Activated T-cell treated with anti-CD3 and anti-CD28 coated beads, Interleukin-2, amount 50 U/mL, for 24 hours (primary cell): ENCODE measurements at places on chromosomes 12 and 14.

DNA sequence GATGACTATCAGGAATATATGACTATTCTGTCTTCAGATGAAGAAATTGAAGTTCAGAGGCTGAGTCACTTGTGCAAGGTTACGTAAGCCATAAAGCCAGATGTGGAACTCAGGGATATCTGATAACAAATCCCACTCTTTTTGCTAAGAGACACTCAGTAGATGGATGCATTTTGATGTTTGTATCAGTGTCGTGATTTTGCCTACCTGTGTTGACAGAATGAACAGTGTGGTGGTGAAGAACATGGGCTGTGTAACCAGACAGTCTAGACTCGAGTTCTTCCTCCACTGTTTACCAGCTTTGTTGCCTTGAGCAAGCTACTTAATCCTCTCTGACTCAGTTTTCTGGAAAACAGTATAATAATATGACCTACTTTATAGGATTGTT is 93.9 kb downstream of the DAAM1 start:
- no peak for DNase-seq

DNA sequence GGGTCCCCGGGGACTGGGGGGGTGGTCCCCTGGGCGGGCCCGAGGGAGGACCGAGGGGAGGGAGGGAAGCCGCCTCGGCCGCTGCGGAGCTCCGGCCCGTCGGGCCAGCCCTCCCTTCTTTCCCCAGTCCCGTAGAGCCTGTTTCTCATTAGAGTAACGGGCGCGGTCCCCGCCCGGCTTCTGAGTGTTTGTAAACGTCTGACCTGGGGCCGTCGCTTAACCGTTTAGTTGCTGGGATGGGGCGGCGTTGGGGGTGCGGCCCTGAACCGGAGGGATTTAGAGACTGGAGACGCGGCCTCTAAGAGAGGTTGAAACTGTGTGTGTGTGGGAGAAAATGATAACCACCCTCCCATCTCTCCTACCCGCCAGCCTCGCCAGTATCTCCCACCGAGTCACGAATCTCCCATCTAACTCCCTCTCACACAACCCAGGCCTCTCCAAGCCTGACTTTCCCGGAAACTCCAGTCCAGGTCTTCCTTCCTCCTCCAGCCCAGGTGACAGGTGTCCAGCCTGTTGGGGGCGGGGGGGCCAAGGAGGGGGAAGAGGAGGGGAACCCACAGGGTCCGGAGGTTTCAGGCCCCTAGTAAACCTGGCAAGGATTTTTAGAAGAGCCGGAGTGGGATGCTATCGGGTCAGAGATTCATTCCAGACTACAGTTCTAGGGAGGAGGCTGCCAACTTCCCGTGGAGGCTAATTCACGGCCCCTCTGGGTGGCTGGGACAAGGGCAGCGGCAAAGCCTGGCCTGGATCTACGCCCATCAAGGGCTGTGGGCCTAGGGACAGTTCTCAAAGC is 1.1 kb upstream of the NFATC4 start:
- peak; percentile 55 for DNase-seq

DNA sequence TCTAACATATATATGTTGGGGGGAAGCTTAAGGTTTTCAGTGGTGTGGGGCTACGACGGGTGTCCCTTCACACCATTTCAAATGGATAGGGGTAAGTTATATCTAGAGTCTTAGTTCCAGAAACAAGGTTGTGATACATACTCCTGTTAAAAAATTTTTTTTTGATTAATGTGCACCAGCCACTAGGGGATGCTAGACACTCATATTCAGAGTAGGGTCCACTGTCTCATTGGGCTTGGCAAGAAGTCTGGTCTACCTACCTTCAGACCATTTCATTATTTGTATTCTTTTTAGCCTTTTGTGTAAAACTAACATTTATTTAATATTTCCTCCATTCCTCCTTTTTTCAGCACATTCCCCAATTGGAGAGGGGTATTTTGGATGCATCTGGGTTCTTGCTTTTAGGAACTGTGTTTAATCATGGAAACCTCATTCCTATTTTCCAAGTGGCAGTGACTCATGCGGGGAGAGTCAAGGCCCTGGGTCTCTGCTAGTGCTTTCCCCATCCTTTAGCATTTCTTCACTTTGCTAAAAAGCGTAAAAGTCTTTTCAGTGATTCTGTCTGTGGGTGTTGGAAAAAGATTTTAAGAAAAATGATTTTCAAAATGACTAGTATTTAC is 33.4 kb downstream of the ANO4 start:
- no peak for DNase-seq

DNA sequence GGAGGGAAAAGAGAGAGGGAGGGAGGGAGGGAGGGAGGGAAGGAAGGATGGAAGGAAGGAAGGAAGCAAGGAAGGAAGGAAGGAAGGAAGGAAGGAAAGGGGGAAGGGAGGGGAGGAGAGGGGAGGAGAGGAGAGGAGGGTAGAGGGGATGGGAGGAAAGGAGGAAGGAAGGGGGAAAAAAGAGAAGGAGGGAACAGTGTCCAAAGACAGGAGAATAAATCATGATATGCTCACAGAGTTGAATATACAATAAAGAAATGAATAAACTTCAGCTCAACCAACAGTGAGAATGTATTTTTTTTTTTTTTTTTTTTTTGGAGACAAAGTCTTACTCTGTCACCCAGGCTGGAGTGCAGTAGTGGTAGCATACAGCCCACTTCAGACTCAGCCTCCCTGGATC is 4.0 kb downstream of the OR6J1 start:
- no peak for DNase-seq

DNA sequence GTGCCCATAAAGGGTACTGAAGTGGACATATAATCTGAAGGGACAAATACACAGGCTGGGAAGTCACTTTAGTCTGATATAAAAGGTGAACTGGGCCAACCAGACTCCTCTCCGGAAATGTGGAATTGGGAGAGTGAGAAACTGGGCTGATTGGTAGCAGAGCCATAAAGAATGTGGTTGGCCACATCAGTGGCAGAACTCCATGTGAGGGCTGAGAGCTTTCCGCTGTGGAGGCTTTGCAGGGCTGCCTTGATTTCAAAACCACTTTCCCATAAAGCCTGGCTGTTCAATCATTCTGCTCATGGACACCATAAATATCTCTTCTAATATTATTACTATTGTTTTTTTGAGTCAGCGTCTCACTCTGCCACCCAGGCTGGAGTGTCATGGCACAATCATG is 220.3 kb downstream of the MON2 start:
- no peak for DNase-seq

DNA sequence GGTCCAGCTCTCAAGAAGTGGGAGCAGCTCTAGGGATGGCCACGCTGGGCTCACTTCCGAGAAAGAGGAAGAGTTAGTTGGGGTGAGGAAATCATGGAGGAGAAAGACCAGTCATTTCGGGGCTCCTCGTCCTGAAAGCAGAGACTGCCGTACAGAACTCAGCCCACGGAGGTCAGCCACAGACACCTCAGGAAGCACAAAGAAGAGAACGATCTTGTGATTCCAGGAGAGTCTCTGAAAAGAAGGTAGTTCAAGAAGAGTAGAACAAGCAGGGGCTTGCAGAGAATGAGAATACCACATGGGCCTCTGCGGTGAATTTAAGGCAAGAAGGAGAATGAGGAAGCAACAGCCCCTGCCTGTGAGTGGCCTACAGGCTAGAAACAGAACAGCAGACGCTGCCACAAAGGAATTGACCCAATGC is 311.9 kb downstream of the CACNA1C start:
- DNase-seq, result no peak

DNA sequence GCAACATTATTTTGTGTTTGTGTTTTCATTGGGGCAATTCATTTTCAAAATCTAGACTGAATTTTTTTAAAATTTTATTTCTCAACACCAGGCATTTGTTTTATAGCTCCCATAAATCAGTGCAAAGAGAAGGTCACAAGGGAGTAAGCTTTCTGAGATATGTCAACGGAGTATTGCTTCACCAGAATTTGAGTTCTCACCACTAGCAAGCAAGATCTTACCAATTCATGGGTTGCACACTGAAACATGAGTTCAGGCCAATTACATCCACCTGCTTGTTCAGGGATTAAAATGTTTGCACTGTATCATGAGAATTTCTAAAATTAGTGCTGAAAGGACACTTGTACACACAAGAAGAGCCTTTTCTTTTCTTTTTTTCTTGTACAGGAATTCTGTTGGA is 121.9 kb downstream of the CAND1 start:
- DNase-seq, result no peak

DNA sequence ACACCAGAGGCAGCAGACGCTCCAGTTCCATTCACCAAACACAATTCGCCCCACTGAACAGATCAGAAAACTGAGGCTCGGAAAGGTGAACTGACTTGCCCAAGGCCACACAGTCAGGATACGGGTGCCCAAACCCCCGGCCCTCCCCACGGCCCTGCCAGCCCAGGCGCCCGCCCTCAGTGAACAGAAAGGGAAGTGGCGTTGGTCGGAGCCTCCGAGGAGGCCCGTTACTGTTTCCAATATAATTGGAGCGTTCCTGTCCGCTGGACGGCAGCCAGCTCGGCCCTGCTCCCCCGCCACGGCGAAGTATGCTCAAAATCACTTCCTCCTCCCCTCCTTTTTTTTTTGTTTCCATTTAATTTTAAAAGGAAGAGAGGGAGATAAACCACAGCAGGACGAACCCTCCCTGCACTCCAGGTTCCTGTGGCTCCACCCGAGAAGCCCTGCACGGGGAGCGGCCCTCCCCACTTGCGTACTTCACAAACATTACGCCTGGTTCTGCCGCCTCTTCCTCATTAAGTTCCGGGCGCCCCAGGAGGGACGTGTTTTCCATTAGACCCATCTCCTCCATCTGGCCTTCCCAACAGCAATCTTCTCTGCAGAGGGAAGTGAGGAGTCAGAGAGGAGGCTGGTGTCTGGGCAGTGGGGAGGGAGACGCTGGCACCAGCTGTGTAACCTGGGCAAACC is 61.1 kb downstream of the NCOR2 start:
- no peak for DNase-seq

DNA sequence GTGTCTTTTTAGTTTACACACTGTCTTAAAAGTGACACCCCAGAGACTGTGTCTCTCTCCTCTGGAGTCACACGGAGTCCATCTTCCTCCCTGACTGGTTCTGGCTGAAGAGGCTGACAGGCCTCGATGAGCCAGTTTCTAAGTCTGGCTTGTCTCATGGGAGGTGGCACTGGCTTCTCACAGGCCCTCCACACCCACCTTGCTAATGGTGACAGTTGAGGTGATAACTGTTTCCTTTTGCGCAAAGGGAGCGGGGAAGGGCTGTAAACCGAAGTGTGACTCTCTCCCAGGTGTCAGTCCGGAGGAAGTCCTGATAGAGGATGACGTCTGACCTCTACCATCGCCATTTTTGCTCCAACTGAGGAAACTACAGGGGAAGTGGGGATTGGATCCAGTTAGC is 30.2 kb downstream of the KCTD10 start:
- DNase-seq, result no peak

- DNase-seq, result peak; percentile 90
These were observed at the start of gene C14orf119 for GRCh38 chr14:23095196-23096108. TSS of gene C14orf119 (plus strand) at chr14:23095505. CDS start at chr14:23097659, 2,154 bp downstream.

DNA sequence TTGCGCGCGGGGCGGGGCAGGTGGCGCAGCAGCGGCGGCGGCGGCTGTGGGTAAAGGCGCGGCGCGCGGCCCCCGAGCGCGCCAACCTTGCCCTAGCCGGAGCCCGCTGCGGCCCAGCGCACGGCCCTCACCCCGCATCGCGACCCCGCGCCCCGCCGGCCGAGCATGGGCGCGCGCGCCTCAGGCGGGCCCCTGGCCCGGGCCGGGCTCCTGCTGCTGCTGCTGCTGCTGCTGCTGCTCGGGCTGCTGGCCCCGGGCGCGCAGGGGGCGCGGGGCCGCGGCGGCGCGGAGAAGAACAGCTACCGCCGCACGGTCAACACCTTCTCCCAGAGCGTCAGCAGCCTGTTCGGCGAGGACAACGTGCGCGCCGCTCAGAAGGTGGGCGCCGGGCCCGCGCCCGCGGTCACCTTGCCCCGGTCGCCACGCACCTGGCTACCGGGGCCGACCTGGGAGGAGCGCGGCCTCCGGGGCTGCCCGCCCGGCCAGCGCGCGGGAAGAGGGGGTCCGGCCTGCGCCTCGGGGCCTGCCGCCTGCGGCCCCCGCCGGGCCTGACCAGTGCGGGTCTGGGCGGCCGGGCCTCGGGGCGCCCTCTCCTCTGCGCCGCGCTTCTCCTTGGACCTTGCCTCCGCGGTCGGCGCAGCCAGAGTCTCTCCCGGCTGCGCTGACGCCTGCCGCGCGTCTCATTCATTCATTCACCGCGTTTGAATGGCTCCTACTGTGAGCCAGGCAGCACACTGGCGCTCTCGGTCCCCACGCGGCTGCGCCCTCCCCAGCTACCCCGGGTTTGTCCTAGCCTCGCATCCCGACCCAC is at the start of gene BRI3BP:
TSS of gene BRI3BP (plus strand) at position 20 of the 811 bp plus-strand sequence. CDS start at position 166, 146 bp downstream.
- peak; percentile 68 for DNase-seq

- no peak for DNase-seq
These were observed 6.8 kb downstream of the KRT2 start for GRCh38 chr12:52645120-52645761.
